Inflammatory macrophage treated with lipopolysaccharide for 1 hour (primary cell): ENCODE measurements at places on chromosomes 16 and 17.

DNA sequence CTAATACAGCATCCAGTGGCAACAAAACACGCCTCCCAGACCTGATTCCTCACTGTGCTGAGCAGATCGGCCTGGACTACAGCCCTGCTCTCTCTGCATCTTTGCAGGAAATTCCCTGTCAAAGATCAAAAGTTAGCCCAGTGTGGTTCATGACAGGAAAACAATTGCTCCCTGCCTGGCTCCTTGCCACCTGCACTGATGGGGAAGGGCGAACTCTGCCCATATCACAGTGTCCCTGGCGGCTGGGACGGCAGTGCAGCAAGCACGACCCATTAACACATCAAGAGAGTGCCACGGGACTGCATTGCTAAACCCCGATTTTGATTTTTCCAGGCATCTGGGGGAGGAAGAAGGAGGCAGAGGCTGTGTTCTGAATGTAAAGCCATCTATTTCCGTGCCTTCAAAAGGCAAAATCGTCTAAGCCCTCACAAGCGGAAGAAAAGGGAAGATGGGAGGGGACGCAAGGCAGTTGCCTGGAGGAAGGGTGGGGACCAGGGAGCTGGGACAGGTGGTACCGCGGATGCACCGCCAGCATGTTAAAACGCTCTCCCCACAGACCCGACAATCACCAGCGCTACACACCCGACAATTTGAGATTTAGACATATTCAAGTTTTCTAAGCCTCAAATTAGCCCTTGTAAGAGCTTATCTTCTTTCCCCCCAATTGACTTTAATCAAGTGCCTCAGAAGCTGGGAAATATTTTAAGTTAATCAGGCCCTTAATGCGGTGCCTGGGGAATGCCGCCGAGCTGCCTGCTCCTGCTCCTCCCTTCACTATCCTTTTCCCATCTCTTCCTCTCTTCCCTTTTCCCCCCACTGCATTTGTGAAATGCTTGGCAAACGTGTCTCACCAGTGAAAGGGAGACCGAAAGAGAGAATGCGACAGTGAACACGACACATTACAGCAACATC, 238.8 kb upstream of the CDH5 start:
- no peak for DNase-seq

- DNase-seq = no peak
These were observed 32.3 kb upstream of the TAOK1 start for GRCh38 chr17:29357821-29358232.

DNA sequence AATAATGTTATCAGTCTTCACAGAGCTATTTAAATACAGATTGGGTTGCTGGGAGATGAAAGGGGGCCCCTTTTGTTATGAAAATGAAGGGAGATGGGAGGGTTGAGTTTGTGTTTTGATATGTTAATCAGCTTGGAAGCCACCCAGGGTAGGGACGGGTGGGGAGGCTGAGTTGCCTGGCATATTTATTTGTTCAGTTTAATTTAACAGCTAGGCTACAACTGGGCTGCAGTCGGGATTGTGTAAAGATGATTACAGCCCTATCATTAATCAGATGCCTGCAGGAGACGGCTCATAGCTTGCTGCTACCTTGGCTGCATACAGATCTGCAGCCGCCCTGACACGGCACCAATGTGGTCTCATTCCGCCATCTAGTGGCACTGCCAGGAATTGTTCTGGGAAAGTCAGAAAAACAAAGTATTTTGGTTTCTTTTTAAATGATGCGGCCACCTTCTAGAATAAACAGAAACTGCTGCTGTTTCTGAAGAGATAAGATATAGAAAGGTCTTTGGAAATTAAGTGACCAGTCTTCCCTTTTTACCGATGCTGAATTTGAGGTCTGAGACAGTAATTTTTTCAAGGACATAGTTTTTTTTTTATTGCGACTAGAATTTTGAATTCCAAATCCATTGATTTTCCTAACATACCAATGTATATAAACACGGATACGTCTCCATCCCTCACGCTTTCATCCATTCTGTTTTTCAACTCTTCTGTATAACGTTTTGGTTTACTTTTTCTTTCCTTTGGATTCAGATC, 458.0 kb upstream of the ASIC2 start:
- peak; percentile 87 for DNase-seq

GRCh38 chr17:59427996-59428395, 96.5 kb downstream of the YPEL2 start:
- DNase-seq = peak; percentile 76

GRCh38 chr17:44956998-44957981, 9.7 kb upstream of the KIF18B start:
- DNase-seq = no peak

DNA sequence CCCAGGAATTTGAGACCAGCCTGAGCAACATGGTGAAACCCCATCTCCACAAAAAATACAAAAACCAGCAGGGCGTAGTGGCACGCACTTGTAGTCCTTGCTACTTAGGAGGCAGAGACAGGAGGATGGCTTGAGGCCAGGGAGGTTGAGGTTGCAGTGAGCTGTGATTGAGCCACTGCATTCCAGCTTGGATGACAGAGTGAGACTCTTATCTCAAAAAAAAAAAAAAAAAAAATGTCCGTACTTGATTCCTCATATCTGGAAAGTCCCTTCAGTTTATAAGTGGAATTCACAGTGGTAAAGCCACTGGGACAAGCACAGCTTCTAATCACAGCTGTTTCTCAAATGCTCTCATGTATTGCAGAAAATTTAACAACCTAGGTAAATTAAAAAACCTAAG, 78.6 kb upstream of the CREBBP start:
- DNase-seq = peak; percentile 34
